Right lung (tissue), 10 donors: ENCODE measurements at places on chromosomes 16 and 17. TPM values are rescaled to one million over a fixed set of nuclear protein-coding genes. Genes with fewer than 3 reads are reported as not detected.

The TSNAXIP1 gene
- polyA plus RNA-seq: 7.4 TPM

The KRT9 gene
- not detected for polyA plus RNA-seq

- DNase-seq: no peak
Observed at GRCh38 chr16:55506708-55507107, 2.2 kb upstream of the LPCAT2 start.

- no peak for DNase-seq
Observed at GRCh38 chr16:10938321-10938720, 3.9 kb downstream of the DEXI start.

DNA sequence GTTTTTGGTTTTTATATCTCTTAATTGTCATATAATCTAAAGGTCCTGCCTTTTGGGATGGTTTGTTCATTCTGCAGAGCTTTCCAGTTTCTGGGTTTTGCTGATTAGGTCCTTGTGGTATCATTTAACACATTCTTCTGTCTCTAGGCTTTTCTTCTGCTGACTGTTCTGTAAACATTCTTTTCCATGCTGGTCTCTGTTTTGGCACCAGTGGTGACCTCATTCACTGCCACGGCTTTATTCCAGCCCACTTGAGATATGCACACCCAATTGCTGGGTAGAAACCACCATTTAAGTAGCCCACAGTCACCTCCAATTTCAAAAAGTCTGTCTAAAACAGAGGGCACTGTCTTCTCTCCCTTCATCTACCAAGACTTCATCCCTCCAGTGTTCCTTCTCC lies 31.1 kb upstream of the COX10 start:
- no peak for DNase-seq

DNA sequence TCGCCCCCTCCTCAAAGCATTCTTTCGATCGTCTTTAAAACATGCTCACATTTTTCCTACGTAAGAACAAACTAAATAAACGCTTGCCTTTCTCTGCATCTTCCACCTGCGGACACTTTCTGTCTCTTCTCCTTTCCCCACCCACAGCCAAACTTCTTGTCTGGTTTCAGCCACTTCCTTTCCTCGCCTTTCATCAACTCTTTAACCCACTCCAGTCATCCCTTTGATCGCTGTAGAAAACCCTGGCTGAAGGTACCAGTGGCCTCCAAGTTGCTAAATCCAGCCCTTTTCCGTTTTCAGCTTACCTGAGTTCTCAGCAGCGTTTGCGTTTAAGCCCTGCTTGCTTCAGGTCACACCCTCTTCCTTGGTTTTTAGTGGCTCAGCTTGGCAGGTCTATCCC lies 483 bp downstream of the RPA1 start:
- DNase-seq: peak; percentile 7

DNA sequence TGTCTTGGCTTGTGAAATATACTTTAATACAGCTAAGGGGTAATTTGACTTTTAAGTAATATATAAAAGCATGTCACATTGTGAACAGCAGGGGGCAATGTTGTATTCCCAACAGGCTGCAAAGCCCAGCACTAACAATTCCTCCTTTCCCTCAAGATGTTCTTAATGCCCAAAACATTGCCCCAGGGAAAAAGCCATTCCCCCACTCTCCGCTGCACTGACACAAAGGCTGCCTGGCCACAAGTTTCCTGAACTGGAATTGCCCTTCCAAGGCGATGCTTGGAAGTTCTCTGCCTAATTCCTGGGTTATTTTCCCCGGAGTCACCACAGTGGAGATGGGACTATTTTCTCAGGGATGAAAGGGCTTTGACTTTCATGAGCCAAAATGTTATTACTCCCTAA lies 27.2 kb downstream of the CLEC16A start:
- DNase-seq: peak; percentile 83
